Upper lobe of right lung (tissue), 1 donor: ENCODE measurements at places on chromosomes 2 and 18. TPM values are rescaled to one million over a fixed set of nuclear protein-coding genes. Genes with fewer than 3 reads are reported as not detected.

The ASB1 gene
- 26.6 TPM for total RNA-seq

The CPLX4 gene
- total RNA-seq = not detected

The SIX3 gene
- not detected for total RNA-seq

The KCNJ3 gene
- total RNA-seq = not detected

The SLC4A3 gene
- total RNA-seq = 2.9 TPM

- DNase-seq = no peak
Observed at GRCh38 chr2:193810533-193810932, 1615.8 kb upstream of the TMEFF2 start.

- DNase-seq = peak; percentile 80
Observed at GRCh38 chr18:47254341-47254939, 3.0 kb upstream of the SKOR2 start.

- no peak for DNase-seq
Observed at GRCh38 chr2:99925960-99926359, 216.4 kb downstream of the AFF3 start.

GRCh38 chr18:9153256-9153655 lies 16.7 kb downstream of the ANKRD12 start:
- no peak for DNase-seq

GRCh38 chr2:218255446-218255845 lies 5.4 kb upstream of the GPBAR1 start:
- DNase-seq = no peak

- no peak for DNase-seq
Observed at GRCh38 chr2:136156411-136156810, 38.5 kb upstream of the CXCR4 start.

DNA sequence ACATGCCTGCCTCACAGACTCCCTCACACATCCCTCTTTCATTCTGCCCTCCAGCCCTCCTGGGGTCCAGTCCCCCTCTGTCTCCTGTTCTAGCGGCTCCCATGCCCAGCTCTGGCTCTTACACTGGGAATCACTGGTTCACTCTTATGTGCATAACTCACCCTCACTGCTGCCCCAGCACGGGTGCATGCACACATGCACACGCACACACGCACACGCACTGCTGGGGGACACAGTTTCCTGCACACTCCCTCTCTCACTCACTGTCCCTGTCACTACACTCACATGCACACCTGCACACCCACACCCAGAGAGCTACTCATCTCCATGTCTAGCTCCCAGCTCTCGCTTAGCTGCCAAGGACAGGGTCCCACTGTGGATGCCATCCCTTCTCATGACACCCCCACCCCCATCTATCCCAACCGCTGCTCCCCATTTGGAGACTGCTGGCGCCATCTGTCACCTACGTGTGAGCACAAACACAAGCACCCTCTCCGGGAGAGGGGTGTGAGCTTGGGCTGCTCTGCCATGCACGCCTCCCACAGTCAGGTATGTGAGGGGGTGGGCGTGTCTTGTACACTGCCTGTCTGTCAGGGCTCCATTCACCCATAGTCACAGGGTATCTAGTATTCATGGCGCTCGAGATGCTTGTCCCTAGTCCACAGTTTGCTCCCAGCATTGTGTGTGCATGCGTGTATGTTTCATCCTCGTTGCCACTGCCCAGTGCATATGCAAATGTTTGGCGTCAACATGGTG lies 1.8 kb downstream of the ASIC4 start:
- DNase-seq = no peak

DNA sequence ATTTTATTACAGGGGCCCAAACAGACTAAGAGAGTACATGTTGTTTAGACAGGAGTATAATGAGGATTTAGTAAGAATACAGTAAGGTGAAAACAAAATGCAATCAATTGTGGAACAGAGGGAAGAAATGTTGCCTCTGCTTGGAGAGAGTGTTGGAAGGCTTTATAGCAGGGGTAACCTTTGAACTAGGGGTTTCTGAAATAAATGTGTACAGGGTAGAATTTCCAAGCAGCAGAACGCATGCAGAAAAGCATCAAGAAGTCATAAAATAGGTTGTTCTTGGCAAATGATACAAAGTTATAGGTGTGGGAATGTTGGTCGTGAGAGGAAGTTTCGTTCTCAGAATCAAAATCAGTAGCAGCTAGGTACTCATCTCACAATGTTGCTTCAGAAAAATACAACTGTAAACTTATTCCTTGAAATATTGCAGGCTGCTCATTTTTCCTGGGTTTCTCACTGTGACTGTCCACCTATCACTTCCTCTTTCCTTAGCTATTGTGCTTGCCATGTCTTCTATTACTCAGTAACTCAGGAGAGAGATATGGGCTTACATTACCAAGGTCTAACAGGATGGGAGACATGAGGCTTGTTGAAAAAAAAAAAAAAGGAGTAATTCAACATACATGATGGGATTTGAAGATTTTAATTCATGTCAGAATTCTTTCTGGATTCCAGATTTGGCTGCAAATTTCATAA lies 17.1 kb upstream of the HNMT start:
- no peak for DNase-seq

DNA sequence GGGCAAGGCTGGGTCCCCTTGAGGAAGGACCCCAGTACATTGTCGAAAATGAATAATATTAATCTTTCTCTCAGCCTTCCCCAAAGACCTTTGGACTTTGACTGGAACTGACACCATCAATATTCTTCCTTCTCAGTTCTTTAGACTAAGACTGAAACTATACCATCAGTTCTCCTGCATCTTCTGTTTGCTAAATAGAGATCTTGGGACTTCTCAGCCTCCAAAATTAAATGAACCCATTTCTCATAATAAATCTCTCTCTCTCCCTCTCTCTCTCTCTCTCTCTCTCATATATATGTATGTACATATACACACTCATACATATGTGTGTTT lies 39.7 kb upstream of the VRK2 start:
- DNase-seq = no peak

DNA sequence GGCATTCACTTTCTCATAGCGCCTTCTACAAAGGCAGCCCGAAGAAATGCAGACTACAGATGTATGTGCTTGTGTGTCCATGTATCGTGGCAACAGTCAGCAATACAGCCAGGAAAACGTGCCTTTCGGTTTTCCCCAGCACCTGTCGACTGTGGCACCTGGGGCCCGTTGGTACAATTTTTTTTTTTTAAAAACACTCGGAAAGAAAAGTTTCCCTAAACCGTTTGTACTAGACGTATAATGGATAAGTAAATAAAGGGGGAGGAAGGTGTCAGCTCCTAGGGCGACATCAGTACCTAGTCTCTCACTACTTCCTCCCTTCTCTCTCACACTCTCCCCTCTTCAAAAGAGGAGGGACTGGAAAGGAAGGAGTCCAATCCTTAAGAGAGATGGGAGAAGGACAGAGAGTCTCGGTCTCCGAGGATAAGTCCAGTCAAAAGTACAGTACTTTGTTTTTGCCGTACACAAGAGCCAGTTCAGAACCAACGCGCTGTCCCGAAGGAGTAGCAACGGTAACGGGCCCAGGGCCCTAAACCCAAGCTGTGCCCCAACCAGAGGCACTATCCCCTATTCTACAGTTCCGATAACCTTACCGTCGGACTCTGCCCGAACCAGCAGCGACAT lies 759 bp downstream of the PPP4R3B start:
- no peak for DNase-seq
